ENCODE measurements at places on chromosomes 6 and 20.

- no peak for DNase-seq
Observed at GRCh38 chr6:135014353-135014832, 40.2 kb downstream of the HBS1L start.

GRCh38 chr6:116564921-116565872 lies 6.1 kb upstream of the RWDD1 start:
- no peak for DNase-seq

- DNase-seq, result no peak
Observed at GRCh38 chr6:106155219-106155830, 69.2 kb downstream of the PRDM1 start.

DNA sequence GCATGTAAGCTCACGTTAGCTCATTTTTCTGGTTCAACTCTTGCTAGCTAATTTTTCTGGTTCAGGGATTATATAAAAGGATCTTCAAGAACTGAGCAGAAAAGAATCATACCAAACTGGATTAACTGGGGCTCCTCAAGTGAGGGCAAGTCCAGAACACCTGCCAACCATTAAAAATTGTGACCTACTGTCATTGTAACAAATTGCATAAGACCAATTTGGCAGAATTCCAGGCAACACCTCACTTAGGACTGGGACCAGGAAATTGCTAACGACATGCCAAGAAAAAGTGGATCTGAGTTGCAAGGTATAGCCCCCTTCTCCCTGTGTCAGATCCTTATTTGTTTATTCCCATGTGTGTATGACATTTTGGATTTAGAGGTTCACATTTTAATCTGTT lies 216.6 kb downstream of the HIVEP2 start:
- no peak for DNase-seq

GRCh38 chr20:3239867-3240775 lies 1.1 kb upstream of the SLC4A11 start:
- DNase-seq, result no peak

- DNase-seq, result no peak
Observed at GRCh38 chr6:56714982-56715456, 72.3 kb upstream of the DST start.

DNA sequence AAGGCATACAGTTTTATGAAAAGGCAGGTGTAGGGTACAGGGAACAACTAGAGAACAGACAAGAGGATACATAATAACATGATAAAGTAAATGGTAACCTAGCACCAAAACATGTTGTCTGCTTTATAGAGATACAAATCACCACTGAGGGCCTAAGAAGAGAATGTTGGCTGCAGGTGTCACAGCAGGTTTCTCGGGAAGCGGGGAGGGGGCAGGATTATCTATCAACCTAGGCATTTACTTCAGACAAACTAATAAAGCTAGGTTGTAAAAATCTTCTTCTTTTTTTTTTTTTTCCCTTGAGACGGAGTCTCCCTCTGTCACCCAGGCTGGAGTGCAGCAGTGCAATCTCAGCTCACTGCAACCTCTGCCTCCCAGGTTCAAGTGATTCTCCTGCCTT lies 22.7 kb downstream of the PIM1 start:
- DNase-seq, result no peak

DNA sequence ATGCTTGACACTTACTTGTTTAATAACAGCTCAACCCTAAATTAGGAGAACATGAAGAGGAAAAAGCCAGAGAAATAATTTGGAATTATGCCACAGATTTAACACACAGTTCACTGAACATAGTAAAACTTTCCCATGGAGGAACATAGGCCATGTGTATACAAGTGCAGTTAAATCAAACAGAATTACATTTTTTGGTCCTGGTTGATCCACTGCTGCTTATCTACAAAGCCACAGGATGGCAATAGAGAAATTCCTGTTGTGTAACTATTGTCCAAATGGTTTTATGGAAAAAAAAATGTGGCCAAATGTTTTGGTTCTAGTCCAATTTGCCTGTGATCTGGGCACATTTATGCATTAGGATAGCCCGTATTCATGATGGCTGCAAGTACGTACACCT lies 136.8 kb downstream of the ALDH8A1 start:
- no peak for DNase-seq

- DNase-seq, result no peak
Observed at GRCh38 chr6:160265869-160266476, 7.4 kb upstream of the SLC22A2 start.

- DNase-seq, result no peak
Observed at GRCh38 chr6:100099189-100100074, 105.4 kb upstream of the MCHR2 start.

DNA sequence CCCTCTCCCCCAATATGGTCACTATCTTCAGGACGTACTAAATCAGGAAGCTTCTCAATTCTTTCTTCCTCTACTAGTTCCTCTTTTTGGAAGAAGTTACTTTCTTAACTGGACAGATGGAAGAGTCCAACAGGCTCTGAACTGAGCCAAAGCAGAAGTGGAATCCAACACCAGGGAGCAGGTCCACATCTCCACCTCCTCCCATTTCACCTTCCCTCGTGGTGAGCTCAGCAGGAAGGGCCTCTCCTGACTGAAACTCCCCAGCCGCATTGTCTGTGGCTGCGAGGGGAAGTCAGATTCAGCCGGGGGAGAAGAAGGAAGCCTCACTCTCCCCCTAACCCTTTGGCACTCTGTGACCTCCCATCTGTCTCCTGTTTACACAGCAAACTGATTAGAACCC lies 63.8 kb upstream of the UST start:
- DNase-seq, result no peak

- DNase-seq, result no peak
Observed at GRCh38 chr20:58715391-58715800, 22.8 kb downstream of the NPEPL1 start.

DNA sequence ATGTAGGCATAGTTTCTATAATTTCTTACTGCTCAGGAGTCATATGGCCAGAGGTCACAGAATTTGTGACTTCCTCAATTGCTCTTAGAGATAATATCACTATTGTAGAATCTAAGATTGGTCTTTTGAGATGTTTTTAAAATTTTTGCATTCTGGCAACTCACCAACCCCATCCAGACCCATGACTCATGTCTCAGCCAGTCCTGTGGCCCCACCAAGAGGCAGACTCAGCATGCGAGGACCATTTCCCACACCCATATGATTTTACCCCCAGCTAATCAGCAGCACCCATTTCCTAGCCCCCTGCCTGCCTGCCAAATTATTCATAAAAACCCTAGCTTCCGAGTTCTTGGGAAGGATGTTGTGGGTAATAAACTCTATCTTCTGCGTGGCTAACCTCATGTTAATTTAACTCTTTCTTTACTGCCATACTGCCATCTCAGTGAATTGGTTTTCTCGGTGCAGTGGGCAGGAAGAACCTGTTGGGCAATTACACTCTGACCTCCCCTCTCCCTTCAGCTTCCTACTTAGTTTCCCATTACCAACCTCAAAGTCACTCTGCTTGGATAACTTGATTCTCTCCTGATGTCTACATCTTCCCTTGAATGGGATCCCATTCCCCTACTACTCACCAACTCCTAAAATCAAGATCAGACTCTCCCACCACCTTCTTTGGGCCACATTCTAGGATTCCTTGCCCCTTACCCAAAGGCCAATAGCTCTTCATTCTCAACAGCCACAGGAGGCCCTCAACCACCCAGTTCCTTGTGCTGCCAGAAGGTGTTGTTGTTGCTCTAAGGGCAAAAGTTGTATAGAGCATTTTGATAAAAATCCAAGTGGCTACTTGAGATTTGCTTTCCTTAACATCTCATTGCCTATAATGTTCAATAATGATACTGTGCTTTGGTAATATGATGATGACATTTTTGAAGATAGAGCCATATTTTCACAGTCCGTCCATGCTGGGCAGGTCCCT lies 16.2 kb upstream of the IYD start:
- DNase-seq, result no peak

DNA sequence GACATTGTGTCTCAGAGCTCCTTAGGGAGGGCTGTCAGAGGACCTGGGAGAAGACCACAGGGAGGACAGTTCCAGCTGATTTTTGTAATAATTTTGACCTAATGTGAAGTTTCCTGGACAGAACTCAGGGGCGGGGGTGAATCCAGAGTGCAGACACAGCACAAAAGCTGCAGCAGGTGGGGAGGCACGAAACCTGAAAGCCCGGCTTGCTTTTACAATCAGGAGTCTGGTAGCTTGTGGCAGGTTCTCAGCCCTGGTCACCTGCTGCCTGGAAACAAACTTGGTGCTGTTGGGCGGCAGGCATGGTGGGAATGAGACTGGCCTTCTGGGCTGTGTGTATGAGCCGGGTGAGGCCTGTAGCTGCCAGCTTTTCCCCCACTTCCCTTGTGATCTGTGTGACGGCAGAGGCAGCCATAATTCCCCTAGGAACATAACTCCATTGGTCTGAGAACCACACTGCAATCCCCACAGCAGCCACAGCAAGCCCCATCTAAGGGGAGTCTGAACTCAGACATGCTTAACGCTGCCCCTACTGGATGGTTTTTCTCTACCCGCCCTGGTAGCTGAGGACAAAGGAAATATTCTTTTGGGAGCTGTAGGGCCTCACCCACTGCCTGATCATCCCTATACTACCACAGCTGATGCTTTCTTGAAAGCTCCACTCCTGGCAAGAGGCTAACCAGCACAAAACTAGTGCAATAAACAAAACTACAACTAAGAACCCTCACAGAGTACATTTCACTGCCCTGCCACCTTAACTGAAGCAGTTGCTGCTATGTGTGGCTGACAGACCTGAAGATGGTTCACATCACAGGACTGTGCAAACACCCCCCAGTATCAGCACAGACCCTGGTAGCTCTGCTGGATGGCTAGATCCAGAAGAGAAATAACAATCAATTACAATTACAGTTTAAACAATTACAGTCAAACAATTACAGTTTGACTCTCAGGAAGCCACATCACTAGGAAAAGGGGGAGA lies 1055.1 kb upstream of the GJE1 start:
- DNase-seq, result no peak

GRCh38 chr20:32404017-32404416 lies 45.9 kb downstream of the ASXL1 start:
- DNase-seq, result no peak

GRCh38 chr20:60055740-60056139 lies 97.5 kb downstream of the CDH26 start:
- peak; percentile 19 for DNase-seq

DNA sequence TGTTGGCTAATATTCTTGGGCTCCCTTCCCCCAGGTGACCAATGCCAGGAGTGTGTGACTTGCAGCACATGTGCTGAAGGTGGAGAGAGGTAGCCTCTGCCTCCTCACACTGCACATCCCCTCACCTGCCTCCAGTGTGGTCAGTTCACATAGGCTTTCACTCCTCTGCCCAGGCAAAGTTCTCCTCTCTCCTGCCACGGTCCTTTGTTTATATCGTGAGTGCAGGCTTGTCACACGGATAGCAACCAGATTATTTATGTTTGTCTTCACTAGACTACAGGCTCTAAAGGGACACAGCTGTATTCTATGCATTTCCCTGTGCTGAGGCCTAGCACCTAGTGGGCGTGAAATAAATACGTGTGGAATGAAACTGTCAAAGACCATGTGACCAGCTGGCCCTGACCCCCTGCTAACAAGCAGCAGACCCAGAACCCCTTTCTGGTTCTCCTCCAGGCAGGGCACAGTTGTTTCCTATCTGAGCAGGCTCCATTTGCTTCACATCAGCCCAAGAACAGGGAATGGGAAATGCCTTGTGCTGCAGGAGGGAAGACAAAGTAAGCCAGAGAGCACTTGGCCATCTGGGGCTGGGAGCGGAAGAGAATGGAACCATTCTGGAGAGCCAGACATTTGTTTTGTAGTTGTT lies 42.3 kb downstream of the UNC5CL start:
- DNase-seq, result no peak

Measured in stimulated activated CD8-positive, alpha-beta memory T cell treated with anti-CD3 and anti-CD28 coated beads, Interleukin-4, amount 100 ng/mL, for 1 hour (primary cell).